Panc1 (cell line): ENCODE measurements at places on chromosomes 2 and 18. TPM values are rescaled to one million over a fixed set of nuclear protein-coding genes. Genes with fewer than 3 reads are reported as not detected.

COL4A3 gene
- 0.18 TPM for total RNA-seq

- no peak for DNase-seq
Observed at GRCh38 chr2:43225093-43225787, 1.2 kb downstream of the ZFP36L2 start.

ALK gene
- not detected for total RNA-seq

- no peak for DNase-seq
Observed at GRCh38 chr18:73462092-73462491, 594.3 kb upstream of the NETO1 start.

- no peak for DNase-seq
Observed at GRCh38 chr18:67241299-67241698, 275.2 kb downstream of the DSEL start.

- no peak for DNase-seq
Observed at GRCh38 chr18:50092245-50092805, 102.6 kb downstream of the MYO5B start.

DNA sequence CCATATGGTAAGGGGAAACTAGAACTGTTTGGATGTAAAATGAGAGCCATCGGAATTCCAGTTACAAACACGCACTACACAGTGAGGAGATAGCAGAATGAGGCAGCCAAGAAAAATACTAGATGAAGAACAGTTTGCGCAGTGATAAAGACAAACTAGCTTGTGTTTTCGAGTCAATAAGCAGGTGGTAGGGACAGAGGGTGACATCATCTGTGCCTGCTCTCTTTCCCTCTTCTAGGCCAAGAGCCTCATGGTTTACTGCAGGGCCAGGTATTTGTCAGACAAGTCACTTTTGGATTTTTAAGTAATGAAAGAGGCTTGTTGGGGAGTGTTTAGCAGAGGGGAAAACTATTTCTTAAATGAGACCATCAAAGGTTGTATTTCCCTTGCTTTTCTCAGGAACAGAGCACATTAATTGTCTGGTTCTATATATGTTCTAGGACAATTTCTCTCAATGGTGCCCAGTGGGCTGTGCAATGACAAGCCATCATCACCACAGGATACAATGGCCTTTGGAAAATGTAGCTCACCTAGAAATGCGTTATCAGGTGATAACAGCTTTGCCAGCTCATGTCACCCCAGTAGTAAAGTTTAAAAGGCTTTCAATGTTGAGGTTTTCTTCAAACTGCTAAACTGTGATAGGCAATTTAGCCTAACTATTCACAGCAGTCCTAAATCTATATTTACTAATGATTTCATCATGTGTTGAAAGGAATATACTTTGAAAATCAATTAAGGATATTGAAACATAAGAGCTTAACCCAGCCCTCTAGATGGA is 1210.3 kb upstream of the ZEB2 start:
- no peak for DNase-seq

LGALSL gene
- 5.3 TPM for total RNA-seq

SFT2D3 gene
- 5.6 TPM for total RNA-seq

FOXI3 gene
- total RNA-seq: not detected

DNA sequence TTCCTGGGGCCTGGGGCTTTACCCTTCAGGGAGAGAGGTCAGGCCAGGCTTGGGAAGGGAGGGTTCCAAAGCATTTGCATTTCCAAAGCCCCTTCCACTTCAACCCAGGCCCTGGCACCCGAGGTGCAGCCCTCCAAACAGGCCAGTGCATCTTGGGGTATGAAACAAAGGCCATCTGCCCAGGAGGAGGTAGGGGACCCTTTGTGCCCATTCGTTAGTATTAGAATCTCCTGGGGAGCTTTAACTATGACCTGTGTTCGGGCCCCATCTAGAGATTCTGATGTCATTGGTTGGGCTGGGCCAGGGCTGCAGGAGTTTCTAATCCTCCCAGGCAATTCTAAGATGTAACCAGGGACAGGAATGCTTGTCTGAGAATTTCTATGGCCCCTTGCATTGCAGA is 73.6 kb downstream of the CIB4 start:
- no peak for DNase-seq

DNA sequence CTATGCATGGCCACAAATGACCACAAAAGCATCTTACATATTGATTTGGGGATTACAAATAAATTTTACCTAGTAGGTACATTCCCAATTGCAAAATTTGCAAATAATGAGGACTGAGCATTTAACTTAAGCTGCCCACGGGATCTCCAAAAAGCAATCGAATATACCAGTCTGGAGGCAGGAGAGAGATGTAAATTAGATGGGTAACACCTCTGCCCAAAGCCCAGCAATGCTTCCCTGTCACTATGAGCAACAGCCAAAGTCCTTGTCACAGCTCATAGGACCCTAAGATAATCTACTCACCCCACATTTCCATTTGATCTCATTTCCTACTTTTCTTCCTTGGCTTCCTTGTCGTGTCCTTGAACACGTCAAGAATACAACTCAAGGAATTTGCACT is 172.2 kb downstream of the SUCLG1 start:
- no peak for DNase-seq

GRCh38 chr2:219713110-219713509 is 85.7 kb downstream of the SLC4A3 start:
- DNase-seq: no peak
